ENCODE measurements at places on chromosomes 4 and X.

DNA sequence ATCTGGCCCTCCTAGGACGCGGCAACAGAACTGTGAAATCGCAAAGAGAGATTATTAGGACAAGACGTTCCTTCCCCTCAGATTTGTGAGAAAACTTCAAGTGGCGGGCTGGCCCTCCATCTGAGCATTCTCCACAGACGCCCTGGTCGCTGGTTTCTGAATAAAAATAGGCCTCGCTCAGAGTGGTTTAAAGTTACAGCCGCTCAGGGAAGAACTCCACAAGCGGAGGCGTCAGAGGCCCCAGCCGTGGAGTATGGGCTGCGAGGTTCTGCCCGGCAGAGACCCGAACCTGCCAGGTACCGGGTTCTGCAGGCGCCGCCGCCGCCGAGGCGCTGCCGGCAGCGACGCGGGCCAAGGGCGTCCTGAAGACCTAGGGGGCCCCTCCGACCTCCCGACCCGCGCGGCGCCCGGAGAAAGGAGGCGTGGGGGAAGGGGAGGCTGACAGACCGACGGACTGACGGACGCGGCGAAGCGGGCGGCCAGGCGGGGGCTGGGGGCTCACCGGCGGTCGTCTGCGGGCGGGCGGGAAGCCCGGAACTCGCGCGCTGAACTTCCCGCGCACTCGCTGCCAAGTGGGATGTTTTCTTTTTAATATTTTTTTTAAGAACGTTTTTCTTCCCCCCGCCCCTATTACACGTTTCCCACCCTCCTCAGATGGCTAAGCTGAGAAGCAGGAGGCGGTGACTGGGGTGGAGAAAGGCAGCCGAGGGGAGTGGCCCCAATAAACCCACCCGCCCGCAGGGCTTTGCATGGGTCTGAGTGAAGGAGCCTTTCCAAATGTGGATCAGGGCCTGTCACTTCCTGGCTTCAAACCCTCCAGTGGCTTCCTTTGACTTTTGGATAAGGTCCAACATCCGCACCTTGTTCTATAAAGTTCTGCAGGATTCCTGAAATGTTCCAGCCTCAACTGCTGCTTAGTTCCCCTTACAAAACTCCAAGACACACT lies at the start of gene PABPC4L:
TSS of gene PABPC4L (minus strand) at position 574 of the 946 bp plus-strand sequence. CDS start 770 bp downstream, outside the sequence.
- H3K4me1 ChIP-seq, result no peaks in the 10 kb centered on the region
- no peaks in the 10 kb centered on the region for H3K27me3 ChIP-seq
- H3K27ac ChIP-seq, result peak within 1 kb of the TSS; percentile 62
- no peaks in the 10 kb centered on the region for H3K36me3 ChIP-seq

GRCh38 chr4:54066718-54067129 lies 2.3 kb upstream of the CHIC2 start:
- DNase-seq, result no peak
- H3K4me1 ChIP-seq, result peaks cover 23% of the 10 kb centered on the region
- H3K36me3 ChIP-seq, result no peaks in the 10 kb centered on the region

GRCh38 chr4:61079427-61079826 lies 120.7 kb upstream of the ADGRL3 start:
- no peaks in the 10 kb centered on the region for H3K27me3 ChIP-seq
- H3K36me3 ChIP-seq, result no peaks in the 10 kb centered on the region
- no peak overlapping the region for H3K27ac ChIP-seq

- H3K27ac ChIP-seq, result no peak overlapping the region
- peaks cover 15% of the 10 kb centered on the region for H3K4me1 ChIP-seq
- no peak for DNase-seq
- H3K36me3 ChIP-seq, result no peaks in the 10 kb centered on the region
- no peak overlapping the region for H3K4me3 ChIP-seq
Measured at GRCh38 chr4:156933633-156934258, 37.9 kb downstream of the PDGFC start.

- no peaks in the 10 kb centered on the region for H3K36me3 ChIP-seq
- H3K27ac ChIP-seq, result no peak overlapping the region
- H3K4me3 ChIP-seq, result no peak overlapping the region
Measured at GRCh38 chr4:186798951-186799659, 75.4 kb upstream of the FAT1 start.

DNA sequence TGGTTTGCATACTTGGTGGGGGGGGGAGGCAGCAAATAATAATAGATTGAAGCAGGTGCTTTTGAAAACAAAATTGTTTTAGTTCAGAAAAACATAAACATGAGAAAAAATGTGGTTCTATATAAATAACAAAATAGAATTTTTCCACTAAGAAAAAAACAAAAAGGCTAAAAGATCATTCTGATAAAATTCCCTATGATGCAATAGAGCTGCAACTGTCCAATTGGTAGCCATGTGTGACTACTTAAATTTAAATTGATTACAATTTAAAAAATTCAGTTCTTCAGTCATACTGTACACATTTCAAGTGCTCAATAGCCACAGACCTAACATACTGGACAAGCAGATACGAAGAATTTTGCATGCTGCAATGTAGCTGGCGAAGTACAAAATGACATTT lies 11.0 kb downstream of the TRMT10A start:
- no peak overlapping the region for H3K27ac ChIP-seq
- H3K4me1 ChIP-seq, result no peaks in the 10 kb centered on the region
- no peaks in the 10 kb centered on the region for H3K36me3 ChIP-seq
- DNase-seq, result no peak
- no peaks in the 10 kb centered on the region for H3K27me3 ChIP-seq
- H3K4me3 ChIP-seq, result no peak overlapping the region

DNA sequence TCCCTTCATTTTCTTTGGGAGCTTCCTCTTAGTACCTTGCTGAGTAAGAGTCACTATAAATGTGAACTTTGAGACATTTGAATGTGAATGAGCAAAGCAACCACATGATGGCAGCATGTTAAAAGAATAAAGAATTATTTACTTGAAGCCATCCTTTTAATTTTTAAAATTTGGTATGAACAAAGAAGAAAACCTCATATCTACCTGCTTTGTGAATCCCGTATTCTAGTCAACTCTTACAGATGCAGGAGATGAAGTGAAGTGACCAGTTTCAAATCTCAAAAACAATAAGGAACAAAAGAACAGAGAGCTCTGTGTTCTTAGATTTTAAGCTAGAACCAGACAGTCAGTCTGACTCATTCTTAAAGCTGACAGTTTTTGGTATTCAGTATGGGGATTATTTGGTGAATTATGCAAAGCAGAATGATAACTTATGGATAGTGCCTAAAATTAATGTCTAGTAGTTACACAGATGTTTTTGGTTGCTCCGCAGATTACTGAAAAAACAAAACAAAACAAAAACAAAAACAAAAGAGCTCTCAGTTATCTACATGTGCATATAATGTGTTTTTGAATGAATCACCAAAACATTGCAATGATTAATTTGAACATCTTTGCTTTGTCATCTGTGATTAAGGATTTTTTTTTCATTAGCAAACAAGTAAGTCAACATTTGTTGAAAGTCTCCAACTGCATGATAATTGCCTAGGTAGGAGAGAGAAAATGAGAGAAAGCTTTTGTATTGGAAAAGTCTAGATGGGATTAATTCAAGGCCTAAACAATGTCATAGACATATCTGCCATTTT lies 48.2 kb upstream of the H2AZ1 start:
- no peaks in the 10 kb centered on the region for H3K27me3 ChIP-seq
- no peak overlapping the region for H3K4me3 ChIP-seq
- H3K27ac ChIP-seq, result no peak overlapping the region
- no peak for DNase-seq
- H3K36me3 ChIP-seq, result no peaks in the 10 kb centered on the region
- H3K4me1 ChIP-seq, result no peaks in the 10 kb centered on the region

DNA sequence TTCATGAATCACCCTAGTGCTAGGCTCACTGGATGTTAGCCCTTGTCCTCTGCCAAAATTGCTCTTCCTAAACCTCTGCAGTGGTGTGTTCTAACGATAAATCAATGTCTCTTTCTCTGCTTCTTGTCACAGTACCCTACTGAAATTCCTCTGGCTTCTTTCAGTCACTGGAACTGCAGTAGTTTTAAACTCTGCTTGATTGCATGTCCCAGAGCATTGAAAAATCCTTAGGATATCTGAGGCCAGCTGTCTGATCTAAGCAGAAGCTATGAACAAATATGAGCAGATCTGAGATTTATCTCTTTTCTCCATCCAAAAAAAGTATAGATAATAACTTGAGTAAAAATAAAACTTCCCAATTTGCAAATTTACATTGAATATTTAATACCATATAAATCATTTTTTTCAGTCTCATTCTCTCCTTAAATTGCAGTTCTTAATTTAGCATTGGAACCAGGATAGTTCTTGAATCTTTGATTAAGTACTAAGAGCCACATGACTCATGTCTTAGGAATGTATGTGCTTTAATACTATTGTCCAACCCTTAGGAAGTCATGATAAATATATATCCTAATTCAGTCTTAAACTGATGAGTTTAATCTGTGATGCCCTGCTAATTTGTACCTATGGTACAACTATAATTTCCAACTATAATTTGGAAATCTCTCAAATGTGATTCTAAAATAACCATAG lies 169.7 kb downstream of the PDHA2 start:
- DNase-seq, result no peak
- no peak overlapping the region for H3K4me3 ChIP-seq
- no peaks in the 10 kb centered on the region for H3K4me1 ChIP-seq
- H3K27ac ChIP-seq, result no peak overlapping the region

DNA sequence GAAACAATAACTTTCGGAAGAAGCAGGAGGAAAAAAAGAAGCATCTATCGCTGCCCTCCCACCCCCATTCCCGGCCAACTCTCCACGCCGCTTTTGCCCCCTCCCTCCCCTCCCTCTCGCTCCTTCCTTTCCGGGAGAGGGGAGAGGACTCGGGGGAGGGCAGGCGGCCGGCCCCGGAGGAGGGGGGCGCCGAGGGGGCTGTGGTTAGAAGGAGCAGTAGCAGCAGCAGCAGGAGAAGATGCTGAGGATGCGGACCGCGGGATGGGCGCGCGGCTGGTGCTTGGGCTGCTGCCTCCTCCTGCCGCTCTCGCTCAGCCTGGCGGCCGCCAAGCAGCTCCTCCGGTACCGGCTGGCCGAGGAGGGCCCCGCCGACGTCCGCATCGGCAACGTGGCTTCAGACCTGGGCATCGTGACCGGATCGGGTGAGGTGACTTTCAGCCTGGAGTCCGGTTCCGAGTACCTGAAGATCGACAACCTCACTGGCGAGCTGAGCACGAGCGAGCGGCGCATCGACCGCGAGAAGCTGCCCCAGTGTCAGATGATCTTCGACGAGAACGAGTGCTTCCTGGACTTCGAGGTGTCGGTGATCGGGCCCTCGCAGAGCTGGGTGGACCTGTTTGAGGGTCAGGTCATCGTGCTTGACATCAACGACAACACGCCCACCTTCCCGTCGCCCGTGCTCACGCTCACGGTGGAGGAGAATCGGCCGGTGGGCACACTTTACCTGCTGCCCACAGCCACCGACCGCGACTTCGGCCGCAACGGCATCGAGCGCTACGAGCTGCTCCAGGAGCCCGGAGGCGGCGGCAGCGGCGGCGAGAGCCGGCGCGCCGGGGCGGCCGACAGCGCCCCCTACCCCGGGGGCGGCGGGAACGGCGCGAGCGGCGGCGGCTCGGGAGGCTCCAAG lies 1.3 kb downstream of the PCDH7 start:
- no peaks in the 10 kb centered on the region for H3K36me3 ChIP-seq
- peak; percentile 58 for DNase-seq
- peak overlapping the region; percentile 71 for H3K27ac ChIP-seq
- no peaks in the 10 kb centered on the region for H3K27me3 ChIP-seq
- peak overlapping the region; percentile 45 for H3K4me3 ChIP-seq

- no peak within 1 kb of the TSS for H3K27ac ChIP-seq
- H3K27me3 ChIP-seq, result no peaks in the 10 kb centered on the region
- H3K4me1 ChIP-seq, result no peaks in the 10 kb centered on the region
- no peak within 1 kb of the TSS for H3K4me3 ChIP-seq
- peak; percentile 11 for DNase-seq
Measured at GRCh38 chr4:115113506-115114106, at the start of gene NDST4. NDST4 (minus strand) TSS chr4:115113620; CDS start chr4:115077036, 36,584 bp downstream.

GRCh38 chrX:40074080-40074958 lies 23.4 kb downstream of the BCOR start:
- no peaks in the 10 kb centered on the region for H3K27me3 ChIP-seq
- no peaks in the 10 kb centered on the region for H3K4me1 ChIP-seq
- H3K4me3 ChIP-seq, result no peak overlapping the region
- H3K36me3 ChIP-seq, result no peaks in the 10 kb centered on the region

- H3K27ac ChIP-seq, result no peak overlapping the region
- DNase-seq, result no peak
- H3K36me3 ChIP-seq, result no peaks in the 10 kb centered on the region
- H3K4me1 ChIP-seq, result no peaks in the 10 kb centered on the region
- H3K4me3 ChIP-seq, result no peak overlapping the region
Measured at GRCh38 chr4:168138143-168138542, 45.8 kb downstream of the ANXA10 start.

DNA sequence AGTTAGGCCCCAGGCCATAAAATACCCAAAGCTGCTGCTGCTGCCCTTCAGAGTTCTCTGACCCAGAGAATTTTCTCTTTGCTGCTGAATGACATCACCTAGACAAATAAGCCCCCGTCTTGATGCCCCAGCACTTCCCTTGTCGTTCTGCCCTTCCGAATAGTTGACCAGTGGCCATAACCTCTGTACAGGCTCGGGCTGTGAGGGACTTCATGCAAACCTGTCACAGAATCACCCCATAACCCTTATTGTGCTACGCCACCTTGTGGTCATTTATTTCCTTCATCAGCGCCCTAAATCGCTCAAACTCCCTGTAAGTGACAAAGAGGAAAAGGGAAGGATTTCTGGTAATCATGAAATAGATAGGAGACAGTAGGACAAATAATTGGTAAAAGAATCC lies 18.8 kb downstream of the SPACA5 start:
- H3K27ac ChIP-seq, result no peak overlapping the region
- H3K27me3 ChIP-seq, result no peaks in the 10 kb centered on the region
- no peak overlapping the region for H3K4me3 ChIP-seq
- no peaks in the 10 kb centered on the region for H3K36me3 ChIP-seq
- DNase-seq, result peak; percentile 34

- no peak overlapping the region for H3K4me3 ChIP-seq
- H3K36me3 ChIP-seq, result no peaks in the 10 kb centered on the region
- no peaks in the 10 kb centered on the region for H3K4me1 ChIP-seq
- no peak overlapping the region for H3K27ac ChIP-seq
Measured at GRCh38 chr4:147288512-147288911, 192.4 kb upstream of the EDNRA start.

GRCh38 chr4:6924361-6924779 lies 14.7 kb downstream of the TBC1D14 start:
- no peak overlapping the region for H3K4me3 ChIP-seq
- DNase-seq, result no peak
- peaks cover 29% of the 10 kb centered on the region for H3K4me1 ChIP-seq
- H3K36me3 ChIP-seq, result peaks cover 4% of the 10 kb centered on the region
- no peaks in the 10 kb centered on the region for H3K27me3 ChIP-seq

Measured in thyroid gland (tissue), 4 donors.